CD4-positive, alpha-beta T cell (primary cell): ENCODE measurements at places on chromosomes 12 and 14.

DNA sequence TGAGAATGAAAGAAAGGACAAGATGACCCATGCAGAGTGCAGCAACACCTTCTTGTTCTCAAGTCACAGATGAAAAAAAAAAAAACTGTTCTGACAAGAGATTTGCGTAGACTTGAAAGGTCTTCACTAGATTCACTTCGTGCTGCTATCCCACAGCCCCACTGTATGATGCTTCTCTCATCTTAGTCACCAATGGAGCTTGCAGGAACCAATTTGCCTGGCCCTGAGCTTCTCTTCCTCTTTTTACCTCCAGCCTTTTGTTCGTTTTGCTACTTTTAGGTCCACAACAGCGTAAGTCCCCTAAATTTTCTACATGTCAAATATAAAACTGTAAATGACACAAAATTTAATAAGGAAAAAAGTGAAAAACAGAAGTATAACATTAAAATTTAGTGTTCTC lies 107.9 kb upstream of the NAP1L1 start:
- no peak for DNase-seq

GRCh38 chr12:120844768-120845449 lies 59.2 kb downstream of the SPPL3 start:
- no peak for DNase-seq

- peak; percentile 99 for DNase-seq
Observed at GRCh38 chr14:23095196-23096108, at the start of gene C14orf119. TSS of gene C14orf119 (plus strand) at chr14:23095505. CDS start at chr14:23097659, 2,154 bp downstream.

GRCh38 chr14:92568621-92569479 lies 55.3 kb downstream of the RIN3 start:
- DNase-seq = no peak

DNA sequence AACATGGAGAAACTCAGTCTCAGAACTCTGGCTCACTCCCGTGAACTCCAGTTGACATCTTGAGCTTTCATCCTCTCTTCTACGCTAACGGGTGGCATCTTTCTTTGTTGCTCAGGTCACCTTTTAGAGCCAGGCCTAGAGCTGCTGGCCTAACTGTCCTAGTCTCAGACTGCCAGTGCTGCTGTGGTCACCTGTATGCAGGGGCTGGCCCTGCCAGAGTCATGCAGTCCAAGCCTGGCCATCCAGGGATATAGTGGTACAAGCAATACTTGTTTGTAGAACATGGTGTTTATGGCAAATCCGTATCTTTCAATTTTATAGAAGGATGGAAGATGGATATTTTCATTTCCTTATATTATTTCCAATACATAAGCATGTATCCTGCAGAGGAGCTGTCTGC lies 117.2 kb downstream of the PELI2 start:
- no peak for DNase-seq

DNA sequence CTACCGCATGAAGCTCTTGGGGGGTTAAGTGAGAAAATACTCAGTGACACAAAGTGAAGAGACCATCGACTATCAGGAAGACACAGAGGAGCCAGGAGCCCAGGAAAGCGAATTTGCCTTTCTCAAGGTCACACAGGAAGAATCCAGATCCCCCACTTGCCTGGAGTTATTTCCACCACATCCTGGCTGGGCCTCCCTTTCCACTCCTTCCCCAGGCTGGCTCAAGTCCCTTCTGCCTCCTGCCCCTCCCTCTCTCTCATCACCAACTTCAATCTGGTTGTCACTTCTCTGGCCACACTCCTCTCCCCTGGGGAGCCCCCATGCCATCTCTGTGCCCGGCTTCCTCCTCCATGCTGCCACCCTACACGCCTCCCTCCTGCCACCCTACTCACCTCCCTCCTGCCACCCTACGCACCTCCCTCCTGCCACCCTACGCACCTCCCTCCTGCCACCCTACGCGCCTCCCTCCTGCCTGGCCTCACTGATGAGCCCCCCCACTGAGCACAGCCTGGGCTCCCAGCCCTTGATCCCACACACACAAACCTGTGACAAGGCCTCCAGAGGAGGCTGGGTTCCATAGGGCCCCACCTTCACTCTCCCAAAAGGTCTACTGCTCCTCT lies 6.3 kb downstream of the SCNN1A start:
- DNase-seq = no peak

DNA sequence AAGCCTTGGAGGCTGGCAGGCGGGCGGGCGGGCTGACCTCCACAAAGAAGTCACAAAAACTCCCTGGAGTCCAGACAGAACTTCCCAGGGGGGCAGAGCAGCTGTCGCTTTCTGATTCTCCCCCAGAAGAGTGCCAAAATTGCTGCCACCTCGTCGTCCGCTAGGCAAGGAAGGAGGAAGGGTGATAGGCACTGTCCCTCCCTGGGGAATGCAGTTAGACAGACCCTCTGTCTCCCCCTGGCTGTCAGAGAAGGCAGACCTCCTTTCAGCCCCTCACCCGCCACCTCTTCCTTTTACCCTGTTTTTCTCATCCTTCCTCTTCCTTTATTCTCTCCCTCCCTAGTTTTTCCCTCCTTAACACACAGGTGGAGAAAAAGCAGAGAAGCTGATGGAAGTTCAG lies 18.7 kb downstream of the GRIN2B start:
- DNase-seq = no peak

GRCh38 chr12:25322351-25322750 lies 71.6 kb upstream of the KRAS start:
- DNase-seq = peak; percentile 35

DNA sequence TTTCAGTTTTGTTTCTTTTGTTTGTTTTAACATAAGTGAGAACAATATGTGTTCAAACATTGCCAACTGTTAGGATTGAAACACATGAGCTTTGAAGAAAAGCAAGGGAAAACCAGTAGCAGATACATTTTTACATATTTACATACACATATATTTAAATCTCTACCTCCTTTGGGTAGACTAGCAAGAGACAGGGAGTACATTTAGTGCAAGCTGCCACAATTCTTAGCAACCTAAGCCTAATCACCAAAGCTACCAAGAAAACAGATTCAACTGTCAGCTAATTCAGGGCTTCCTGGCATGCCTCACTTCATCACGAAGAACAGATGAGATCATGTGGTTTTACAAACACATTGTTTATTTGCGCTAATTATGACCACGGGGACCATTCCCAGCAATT lies 143.1 kb downstream of the PRIMA1 start:
- no peak for DNase-seq
